ENCODE measurements at places on chromosomes 7 and 10.
A peak's percentile ranks its signal among the peaks of the same experiment; 100 is the strongest.

- DNase-seq, result no peak
Observed at GRCh38 chr10:62374862-62375710, 917 bp downstream of the ZNF365 start.

GRCh38 chr7:158784270-158784669 lies 45.0 kb downstream of the ESYT2 start:
- DNase-seq, result no peak

DNA sequence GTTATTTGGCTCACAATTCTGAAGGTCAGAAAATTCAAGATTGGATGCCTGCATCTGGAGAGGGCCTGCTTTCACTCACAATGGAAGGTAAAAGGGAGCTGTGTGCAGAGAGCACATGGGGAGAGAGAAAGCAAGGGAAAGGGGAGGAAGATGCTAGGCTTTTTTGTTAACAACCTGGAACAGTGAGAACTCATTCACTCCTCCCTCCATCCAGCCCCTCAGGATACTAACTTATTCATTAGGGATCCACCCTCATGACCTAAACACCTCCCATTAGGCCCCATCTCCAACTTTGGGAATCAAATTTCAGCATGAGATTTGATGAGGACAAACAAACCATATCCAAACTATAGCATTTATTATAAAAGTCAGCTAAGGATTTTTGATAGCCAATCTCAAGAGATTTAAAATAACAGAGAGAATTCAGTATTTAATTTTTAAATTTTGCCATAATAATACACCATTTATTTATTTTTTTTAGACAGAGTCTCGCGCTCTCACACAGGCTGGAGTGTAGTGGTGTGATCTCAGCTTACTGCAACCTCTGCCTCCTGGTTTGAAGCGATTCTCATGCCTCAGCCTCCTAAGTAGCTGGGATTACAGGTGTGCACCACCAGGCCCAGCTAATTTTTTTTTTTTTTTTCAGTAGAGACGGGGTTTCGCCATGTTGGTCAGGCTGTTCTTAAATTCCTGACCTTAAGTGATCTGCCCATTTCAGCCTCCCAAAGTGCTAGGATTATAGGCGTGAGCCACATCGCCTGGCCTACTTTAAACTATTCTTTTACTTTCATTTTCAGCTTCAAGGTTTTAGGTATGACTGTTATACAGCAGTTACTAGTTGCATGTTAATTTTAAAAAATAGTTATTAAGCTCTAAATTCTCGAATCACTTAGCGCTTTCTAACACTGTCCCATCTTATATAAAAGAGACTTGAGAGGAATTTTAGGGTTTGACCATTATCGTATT lies 20.3 kb upstream of the ETV1 start:
- no peak for DNase-seq

- no peak for DNase-seq
Observed at GRCh38 chr7:139058943-139059342, 23.1 kb upstream of the ZC3HAV1L start.

- DNase-seq, result no peak
Observed at GRCh38 chr10:15652117-15652516, 67.6 kb downstream of the ITGA8 start.

DNA sequence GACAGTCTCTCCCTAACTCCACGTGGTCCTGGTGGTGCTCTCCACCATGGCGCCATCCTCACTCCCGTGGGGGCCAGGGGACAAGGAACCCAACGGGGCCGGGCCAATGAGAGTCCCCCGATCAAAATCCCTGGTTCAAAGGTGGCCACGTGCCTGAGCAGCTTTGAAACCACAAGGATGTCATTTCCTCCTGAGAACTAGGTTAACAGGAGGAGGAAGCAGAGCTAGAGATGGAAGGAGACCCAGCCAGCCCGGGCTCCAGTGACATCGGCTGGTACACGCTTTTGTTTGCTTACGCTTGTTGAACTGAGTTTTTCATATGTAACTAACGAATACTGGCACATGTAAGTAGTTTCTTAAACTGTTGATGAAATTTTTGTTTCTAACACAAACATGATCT lies 61.7 kb downstream of the PRPF18 start:
- no peak for DNase-seq

GRCh38 chr7:145644426-145645134 lies 472.0 kb upstream of the CNTNAP2 start:
- no peak for DNase-seq

- DNase-seq, result no peak
Observed at GRCh38 chr10:26046073-26046700, 112.2 kb downstream of the MYO3A start.

DNA sequence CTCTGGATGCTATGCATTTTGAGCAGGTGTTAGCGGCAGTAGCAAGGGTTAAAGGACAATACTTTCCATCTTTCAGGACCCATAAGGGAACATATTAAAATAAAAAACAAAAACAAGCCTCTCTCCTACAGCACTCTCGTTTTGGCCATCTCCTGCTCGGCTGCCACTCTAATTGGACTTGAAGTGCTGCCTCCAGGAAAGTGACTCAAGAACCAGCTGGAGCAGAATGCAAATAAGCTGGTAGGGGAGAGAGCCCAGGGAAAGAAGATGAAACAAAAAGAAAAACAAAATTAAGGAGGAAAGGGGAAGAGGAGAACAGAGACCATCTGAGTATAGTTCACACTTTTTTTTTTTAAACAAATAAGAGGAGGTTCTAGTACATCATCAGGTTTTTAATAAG lies 65.6 kb downstream of the HBP1 start:
- peak; percentile 60 for DNase-seq

- no peak for DNase-seq
Observed at GRCh38 chr10:1393481-1393880, 337.3 kb downstream of the WDR37 start.

DNA sequence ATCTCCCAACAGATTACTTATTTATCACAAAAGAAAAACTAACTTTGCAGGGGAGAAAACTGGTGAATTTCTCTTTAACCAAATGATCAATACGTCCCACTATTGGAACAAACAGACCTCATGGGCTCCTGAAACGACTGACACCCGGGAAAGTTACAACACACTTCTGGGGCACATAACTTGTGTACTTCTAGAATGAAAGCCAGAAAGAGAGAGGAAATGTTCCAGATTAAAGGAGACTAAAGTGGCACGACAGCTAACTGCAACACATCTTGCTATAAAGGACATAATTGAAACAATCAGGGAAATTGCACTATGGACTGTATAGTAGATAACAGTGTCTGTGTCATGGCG lies 14.7 kb upstream of the TPST1 start:
- no peak for DNase-seq

GRCh38 chr10:78443900-78444571 lies 410.4 kb downstream of the RPS24 start:
- DNase-seq, result no peak

Measured in hippocampal formation (tissue), 2 donors.